Activated naive CD4-positive, alpha-beta T cell treated with anti-CD3 and anti-CD28 coated beads, Interleukin-2, amount 50 U/mL, for 72 hours (primary cell): ENCODE measurements at places on chromosomes 13 and 19.

- DNase-seq, result no peak
Observed at GRCh38 chr13:25616674-25617073, 244.9 kb downstream of the ATP8A2 start.

DNA sequence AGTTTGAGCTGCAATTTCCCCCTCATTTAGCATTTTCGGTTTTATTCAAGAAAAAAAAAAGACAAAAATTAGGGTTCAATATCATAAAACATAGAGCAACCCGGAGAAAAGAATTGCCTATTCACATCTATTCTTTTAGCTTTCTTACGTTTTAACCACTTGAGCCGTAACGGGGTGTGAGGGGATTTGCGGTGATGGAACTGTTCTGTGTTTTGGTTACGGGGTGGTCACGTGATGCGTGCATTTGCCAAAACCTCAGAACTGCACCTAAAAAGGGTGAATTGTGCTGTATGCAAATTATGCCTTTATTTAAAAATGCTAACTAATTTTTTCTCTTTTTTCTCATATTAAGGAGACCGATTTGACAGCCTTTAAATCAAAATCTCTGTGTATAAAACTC is 22.1 kb downstream of the CLEC11A start:
- no peak for DNase-seq

GRCh38 chr13:98536729-98537128 is 40.2 kb downstream of the STK24 start:
- no peak for DNase-seq

- no peak for DNase-seq
Observed at GRCh38 chr19:38733241-38733492, 11.1 kb downstream of the CAPN12 start.

DNA sequence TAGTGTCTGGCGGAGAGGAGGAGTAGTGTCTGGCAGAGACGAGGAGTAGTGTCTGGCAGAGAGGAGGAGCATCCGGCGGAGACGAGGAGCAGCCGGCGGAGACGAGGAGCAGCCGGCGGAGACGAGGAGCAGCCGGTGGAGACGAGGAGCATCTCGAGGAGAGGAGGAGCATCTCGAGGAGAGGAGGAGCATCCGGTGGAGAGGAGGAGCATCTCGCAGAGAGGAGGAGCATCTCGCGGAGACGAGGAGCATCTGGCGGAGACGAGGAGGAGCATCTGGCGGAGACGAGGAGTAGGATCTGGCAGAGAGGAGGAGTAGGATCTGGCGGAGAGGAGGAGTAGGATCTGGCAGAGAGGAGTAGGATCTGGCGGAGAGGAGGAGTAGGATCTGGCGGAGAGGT is 18.2 kb downstream of the C13orf46 start:
- DNase-seq, result no peak

- no peak for DNase-seq
Observed at GRCh38 chr13:111079375-111079774, 35.7 kb upstream of the ARHGEF7 start.

DNA sequence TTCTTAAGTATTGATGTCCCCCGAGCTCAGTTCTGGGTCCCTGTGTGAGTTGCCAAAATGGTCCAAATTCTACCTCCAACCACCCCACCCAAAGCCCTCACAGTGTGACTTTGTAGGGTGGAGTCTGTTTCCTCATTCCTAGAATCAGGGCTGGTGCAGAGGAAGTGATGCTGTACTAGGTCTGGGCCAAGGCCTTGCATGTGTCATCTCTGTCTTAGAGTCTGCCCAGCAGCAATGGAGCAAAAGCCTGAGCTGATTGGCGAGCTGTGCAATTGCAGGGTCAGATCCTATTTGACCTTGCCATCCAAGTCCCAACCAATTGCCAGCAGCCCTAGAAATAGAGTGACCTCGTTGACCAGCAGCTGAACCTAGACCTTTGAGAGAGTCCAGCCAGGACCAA is 97.0 kb upstream of the ANKRD10 start:
- no peak for DNase-seq

- no peak for DNase-seq
Observed at GRCh38 chr19:12318782-12319413, 14.5 kb downstream of the ZNF563 start.

GRCh38 chr13:37290716-37291505 is 185.4 kb upstream of the CSNK1A1L start:
- no peak for DNase-seq

DNA sequence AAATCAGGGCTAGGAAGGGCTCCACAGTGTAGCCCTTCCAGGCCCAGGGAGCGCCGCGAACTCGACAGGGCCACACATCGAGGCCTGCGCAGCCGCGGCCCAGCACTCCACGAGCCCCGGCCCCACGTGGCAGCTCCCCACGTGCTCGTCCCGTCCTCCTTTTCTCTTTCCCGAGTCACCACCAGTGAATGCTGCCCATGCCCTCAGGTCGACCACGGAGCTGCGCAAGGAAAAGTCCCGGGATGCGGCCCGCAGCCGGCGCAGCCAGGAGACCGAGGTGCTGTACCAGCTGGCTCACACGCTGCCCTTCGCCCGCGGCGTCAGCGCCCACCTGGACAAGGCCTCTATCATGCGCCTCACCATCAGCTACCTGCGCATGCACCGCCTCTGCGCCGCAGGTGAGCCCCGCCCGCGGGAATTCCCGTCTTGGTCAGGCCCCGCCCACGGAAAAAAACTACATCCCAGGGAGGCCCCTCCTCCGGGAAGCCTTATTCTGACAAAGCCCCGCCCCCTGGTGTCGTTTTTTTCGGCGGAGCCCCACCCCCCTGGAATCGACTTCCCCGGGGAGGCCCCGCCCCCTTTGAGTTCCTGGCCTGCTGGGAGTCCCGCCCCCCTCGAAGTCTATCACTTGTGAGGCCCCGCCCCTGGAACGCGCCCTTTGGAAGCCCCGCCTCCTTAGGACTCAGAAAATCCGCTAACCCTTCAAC is 7.0 kb downstream of the HIF3A start:
- DNase-seq, result no peak

DNA sequence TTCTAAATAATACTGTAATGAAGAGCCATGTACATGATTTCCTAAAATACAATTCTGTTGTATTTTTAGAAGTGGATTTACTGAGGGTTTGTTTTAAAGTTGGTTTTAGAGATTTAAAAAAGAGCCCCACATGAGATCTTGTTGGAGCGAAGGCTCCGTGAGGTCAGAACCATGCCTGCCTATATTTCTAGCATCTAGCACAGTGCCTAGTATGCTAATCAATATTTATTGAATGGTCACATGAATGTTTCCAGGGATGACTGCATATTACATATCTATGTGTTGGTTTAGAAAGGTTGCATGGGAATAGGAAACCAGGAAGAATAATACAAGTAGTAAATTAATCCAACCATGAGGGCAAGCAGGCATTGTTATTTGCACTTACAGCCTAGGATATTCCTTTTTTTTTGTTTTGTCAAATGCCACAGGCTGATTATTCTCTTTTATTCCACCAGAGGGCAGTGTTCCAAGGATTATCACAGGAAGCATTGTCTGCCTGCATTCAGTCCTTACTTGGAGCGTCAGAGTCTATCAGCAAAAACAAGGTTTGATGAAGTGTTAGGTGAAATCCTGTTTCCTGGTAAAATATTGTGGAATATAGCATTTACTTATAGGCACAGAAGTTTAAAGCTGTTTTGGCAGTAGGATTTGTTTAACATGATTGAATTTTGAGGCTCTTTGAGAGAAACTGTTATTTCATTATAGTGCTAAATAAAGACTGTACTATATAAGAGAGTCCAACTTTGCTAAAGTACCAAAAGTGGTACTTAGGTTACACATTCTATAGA is 46.8 kb downstream of the COG3 start:
- DNase-seq, result no peak

GRCh38 chr19:30364866-30365800 is 7.1 kb upstream of the ZNF536 start:
- no peak for DNase-seq

GRCh38 chr13:72469906-72470305 is 257.5 kb downstream of the MZT1 start:
- DNase-seq, result no peak

- DNase-seq, result no peak
Observed at GRCh38 chr19:46736531-46737297, 9.1 kb upstream of the FKRP start.

- no peak for DNase-seq
Observed at GRCh38 chr19:57302020-57302465, 18.2 kb upstream of the ZNF543 start.

DNA sequence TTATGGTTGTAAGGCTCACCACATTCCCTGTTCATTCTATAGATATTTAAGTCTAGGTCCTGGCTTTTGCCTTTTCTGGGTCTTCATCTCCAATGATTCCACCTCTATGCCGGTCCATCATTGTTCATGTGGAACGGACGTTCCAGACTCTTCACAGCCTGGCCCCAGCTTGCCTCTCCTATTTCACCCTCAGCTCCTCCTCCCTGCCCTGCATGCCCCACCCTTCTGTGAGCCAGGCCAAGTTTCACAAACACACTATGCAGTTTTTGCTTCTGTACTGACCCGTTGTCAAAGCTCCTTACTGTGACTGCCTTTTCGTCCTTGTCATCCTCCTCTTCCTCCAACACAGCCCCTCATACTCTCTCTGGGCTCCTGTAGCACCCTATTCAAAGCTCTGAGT is 31.3 kb downstream of the TEX26 start:
- DNase-seq, result no peak

- DNase-seq, result no peak
Observed at GRCh38 chr19:34851277-34851804, 75.4 kb upstream of the ZNF30 start.

GRCh38 chr13:97696921-97697320 is 256.6 kb upstream of the IPO5 start:
- no peak for DNase-seq

DNA sequence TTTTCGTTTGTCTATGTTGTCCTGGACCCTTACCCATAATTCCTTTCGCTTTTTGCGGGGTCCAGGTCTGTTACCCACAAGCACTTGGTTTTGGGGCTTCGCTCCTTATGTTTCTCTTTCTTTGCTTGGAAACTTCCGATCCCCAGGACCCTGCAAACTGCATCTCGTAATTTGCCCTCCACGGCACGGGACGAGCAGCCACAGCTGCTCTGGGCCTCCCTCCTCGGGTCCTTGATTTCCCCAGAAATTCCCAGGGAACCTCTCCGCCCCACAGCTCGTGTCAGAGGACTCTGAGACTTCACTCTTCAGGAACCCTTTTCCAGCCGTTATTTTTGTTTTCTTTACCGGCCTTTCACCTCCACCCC is 599 bp downstream of the SNRNP70 start:
- DNase-seq, result no peak

DNA sequence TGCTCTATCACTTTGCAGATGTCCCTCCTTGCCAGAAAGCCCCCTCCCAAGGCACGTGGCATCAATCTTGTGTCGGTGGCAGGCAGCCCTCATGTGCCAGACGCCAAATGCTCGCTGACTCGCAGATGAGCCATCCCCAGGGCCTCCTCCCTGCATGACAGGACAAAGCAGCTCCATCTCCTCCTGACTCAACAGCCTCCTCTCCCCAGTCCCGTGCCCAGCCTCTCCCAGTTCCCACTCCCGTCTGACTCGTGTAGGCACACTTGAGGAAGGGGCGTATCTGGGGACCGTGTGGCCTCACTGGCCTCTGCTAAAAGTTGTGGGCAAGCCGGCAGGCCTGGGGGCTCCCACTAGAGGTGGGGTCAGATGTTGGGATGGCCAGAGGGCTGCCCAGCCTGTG is 133.6 kb downstream of the STK24 start:
- DNase-seq, result no peak

DNA sequence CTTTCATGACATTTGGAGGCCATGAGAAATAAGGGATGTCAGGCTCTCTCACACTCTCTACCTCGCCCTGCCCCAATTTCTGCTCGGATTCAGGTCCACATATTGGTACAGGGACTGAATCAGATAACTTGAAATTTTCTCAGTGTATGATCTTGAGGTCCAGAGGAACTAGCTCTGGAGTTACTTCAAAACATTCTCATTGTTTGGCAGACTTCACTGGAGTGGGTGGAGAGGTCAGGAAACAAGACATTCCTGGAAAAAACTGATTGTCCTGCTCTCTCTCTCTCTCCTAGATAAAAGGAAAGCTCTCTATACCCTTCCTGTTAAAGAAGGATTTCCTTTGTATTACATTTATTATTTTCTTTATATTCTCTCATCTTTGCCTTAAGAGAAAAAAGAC is 428.1 kb upstream of the DACH1 start:
- DNase-seq, result no peak

GRCh38 chr19:9054765-9055164 is 32.1 kb upstream of the OR1M1 start:
- DNase-seq, result no peak

- DNase-seq, result no peak
Observed at GRCh38 chr19:9061879-9062278, 25.0 kb upstream of the OR1M1 start.

GRCh38 chr19:18995804-18996241 is 37.5 kb downstream of the SUGP2 start:
- DNase-seq, result no peak

- no peak for DNase-seq
Observed at GRCh38 chr13:110554227-110554836, 7.2 kb downstream of the RAB20 start.

- DNase-seq, result no peak
Observed at GRCh38 chr13:46682707-46683106, 114.3 kb downstream of the ESD start.

DNA sequence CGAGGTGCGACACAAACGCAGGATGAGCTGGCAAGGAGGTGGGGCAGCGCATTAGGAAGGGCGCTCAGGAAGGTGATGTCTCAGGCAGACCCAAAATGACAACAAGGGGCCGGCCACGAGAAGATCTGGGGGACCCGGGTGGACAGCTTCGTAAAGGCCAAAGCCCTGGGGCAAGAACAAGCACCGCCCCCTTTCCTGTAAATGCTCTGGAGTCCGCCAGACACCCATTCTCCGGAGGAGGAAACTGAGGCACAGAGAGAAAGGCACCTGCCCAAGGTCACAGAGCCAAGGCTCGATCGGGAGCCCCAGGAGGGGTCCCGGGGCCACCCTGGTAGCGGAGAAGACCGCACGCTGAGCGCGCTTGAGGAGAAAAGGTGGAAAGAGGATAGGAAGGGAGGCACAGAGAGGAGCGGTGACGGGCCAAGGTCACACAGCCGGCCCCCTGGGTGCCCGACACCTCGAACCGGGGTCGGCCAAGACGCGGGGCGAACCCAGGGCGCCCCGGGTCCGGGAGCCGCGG is 571 bp downstream of the SAFB2 start:
- DNase-seq, result peak; percentile 14

DNA sequence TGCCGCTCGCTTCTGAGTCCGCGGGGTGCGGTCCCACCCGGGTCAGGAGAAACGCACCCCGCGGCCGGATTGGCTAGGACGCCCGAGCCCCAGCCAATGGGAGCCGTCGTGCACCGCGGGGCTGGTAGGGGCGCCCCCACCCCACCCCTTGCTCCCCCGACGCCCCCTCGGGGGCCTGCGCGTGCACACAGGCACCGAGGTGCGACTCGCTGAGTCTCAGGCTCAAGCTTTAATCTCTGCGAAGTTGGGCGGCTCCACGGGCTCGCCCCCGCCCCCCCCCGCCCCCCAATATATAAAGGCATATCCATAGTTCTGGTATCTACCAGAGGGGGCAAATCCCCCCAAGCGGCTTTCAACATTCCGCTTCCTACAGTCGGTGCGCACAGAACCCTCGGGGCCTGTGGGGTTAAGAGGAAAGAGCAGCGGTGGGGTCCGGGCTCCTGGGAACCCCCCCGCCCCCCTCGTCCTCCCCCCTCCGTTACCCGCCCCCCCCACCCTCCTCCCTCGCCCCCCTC is at the start of gene COX6B2:
Gene COX6B2, minus strand, starts transcription at position 22 of the 515 bp plus-strand sequence. CDS start 198 bp downstream, outside the sequence.
- DNase-seq, result no peak

GRCh38 chr13:33129094-33129832 is 113.0 kb downstream of the KL start:
- no peak for DNase-seq

GRCh38 chr13:22214184-22214583 is 543.3 kb downstream of the FGF9 start:
- no peak for DNase-seq

- no peak for DNase-seq
Observed at GRCh38 chr13:75365724-75366173, 116.2 kb downstream of the TBC1D4 start.
